ENCODE measurements at places on chromosomes 12 and 14.

- DNase-seq, result peak; percentile 45
These were observed 1.6 kb downstream of the SIX4 start for GRCh38 chr14:60722357-60723115.

GRCh38 chr14:34203251-34203722 lies 252.4 kb upstream of the EGLN3 start:
- DNase-seq, result no peak

GRCh38 chr12:6943389-6943721 lies 261 bp upstream of the RNU7-1 start:
- DNase-seq, result peak; percentile 96

- DNase-seq, result no peak
These were observed 540.1 kb downstream of the VRK1 start for GRCh38 chr14:97337267-97337666.

DNA sequence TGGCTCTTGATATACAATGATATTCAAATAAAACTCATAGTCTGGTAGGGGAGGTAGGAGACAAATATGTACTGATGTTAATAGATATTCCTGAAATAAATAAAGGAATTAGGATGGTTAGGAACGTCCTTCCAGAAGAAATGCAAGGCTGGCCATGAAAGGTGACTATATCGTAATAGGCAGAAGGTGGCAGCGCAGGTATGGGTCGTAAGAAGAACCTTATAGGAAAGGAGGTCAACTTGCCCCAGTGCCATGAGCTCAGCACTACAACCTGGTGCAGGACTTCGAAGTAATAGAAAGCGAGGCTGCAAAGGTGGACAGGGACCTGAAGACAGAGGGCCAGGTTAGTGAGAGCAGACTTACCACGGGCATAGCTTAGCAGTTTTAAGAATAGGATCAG lies 55.3 kb upstream of the FGD4 start:
- DNase-seq, result no peak

GRCh38 chr12:52413782-52414345 lies 7.7 kb upstream of the KRT82 start:
- no peak for DNase-seq

DNA sequence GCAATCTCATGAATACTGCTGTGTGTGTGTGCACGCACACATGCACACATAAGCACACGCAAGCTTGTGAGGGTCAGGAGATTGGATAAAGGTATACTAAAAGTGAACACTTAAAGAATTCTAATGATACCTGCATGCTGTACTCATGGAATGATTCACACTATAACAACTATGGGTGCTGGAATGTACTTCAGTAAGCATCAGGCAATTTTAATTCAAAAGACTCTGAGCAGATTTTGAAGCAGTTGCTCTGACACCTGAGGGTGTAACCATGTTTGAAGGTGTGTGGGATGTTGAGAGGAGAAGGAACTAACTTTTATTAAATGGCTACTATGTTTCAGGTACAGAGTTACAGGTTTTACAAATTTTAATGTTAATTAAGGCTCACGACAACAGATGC lies 61.6 kb downstream of the GARIN6 start:
- no peak for DNase-seq

DNA sequence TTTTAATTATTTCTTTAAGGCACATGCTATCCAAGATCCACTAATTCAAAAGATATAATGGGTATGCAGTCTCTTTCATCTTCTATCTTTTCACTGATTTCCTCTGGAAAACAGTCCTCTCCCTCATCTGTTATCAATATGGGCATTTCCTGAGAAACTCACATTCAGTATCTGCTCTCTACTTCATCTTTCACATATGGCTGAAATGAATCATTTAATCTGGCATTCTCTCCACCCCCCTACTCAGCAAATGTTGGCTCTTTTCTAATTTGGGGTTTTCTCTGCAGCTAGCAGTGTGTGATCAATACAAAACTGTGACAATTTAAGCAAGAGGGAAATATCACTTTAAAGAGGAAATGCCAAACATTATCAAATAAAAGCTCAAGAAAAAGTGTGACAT lies 157.1 kb upstream of the TMTC1 start:
- DNase-seq, result no peak

GRCh38 chr12:25388183-25388582 lies 137.5 kb upstream of the KRAS start:
- DNase-seq, result no peak

DNA sequence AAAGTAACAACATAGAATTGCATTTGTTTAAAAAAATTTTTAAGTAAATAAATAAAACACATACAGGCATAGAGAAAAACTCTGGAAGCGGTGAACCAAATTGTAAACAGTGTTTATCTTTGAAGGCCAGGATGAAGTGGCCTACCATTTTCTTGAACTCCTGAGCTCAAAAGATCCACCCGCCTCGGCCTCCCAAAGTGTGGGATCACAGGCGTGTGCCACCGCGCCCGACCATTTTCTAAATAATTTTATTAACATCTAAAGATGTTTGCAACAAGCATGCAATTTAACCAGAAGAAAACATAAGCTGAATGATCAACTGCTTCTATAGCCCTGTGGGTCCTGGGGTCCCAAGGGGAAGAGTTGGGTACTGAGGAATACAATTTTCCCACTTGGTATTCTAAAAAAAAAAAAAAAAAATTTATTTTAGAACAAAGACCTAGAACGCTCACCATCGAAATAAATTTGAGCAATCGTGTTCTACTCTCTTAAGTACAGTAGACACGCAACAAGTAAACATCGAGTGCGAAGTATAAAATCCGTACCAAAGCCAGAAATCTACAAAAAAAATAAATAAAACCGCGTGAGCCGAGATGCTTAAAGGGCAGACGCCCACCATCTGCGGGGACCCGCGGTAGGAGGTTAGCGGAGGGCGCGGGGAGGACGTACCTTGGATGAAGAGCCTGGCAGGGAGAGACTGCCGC lies 484 bp downstream of the MIS18BP1 start:
- peak; percentile 36 for DNase-seq

DNA sequence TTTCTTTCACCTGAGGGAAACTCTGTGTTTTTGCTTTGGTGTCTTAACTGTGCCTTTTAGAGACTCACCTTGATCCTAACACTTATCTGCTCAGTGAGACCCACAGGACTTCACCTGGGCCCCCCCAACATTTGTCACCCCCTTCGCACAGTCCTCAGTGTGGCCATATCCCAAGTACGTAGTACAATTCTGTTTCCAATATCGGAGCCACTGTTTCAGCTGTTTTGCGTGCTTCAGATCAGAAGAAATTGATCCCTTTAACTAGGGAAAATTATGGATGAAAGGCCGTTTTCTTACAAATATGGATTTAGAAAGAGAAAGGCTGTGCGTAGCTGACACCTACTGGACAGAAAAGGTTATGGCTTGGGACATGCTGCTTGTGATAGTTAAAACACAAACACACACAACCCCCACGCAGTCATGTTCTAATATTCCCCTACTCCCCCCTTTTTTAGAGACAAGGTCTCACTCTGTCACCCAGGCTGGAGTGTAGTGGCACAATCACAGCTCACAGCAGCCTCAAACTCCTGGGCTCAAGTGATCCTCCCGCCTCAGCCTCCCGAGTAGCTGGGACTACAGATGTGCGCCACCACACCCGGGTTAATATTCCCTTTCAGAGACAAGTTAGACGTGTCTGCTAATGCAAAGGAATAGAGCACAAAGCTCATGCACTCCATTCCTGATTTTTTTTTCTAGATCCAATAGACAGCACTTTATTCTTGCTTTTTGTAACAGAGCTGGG lies 3.6 kb upstream of the SLC7A8 start:
- DNase-seq, result peak; percentile 55

- no peak for DNase-seq
These were observed 513.0 kb downstream of the TMEM121 start for GRCh38 chr14:106039400-106039799.

DNA sequence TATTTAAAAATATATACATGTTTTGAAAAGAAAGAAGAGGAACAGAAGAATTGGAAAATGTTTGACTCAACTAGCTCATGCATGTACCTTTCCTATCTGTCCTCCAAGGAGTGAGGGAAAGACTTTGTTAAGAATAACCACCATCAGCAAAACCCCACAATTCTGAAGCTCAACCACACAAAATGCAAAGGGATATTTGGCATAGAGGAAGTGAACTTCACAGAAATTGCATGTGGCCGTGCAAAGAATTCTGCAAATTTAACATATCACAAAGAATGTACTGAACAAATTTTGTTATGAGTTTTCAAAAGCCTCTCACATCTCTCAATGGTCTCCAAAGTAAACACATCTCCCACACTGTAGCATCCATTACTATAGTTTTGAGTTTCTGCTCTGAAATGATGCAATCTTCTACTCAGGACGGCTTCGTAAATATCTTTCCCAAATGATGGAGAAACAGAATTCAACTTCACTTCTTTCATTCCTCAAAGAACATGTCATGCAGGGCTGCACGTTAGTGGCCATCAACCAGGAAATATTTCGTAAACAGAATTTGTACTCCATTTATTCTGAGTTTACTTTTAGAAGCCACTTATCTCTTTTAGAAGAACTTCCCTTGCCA lies 17.6 kb downstream of the DUSP6 start:
- DNase-seq, result no peak

GRCh38 chr12:60010486-60010885 lies 414.7 kb downstream of the SLC16A7 start:
- no peak for DNase-seq

DNA sequence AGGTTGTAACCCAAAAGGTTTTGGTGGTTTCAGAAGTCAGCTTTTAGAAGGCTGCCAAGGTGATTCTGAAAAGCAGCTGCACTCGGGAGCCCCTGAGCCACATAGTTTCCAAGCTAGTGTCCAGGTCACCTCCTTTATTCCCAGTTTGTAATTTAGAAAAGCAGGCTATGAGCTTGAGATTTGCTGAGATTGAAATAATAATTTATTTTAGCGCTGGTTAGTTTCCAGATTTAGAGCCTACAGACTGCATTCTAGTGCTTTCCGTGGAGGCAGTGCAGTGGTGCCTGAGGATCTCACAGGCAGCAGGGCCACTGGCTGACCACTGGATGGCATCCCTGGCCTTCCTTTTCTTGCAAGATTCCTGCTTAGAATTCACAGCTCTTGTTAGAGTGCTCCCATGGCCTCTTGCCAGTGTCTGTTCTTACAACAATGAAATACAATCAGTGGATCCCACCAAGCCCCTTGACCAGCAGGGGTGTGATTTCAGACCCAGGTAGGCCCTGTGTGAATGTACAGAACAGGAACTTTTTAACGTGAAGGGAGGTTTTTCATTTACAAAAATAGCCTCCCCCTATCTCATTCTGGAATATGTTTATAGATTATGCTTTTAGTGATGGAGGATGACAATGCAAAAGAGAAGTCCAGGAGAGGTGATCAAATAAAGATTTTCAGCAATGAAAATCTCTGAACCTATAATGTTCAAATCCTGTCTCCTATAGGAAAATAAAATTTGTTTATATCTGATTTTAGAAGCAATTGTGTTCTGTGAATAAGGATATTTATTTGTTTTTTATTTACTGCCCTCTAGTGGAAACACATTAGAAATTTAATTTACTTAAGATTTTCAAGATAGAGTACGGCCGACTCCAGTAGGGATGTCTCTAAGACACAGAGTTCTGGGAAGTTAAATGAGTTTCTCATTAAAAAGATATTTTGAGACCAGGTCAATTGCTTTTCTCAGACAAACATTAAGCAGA lies 362.1 kb upstream of the STXBP6 start:
- DNase-seq, result peak; percentile 10

All from ACHN (cell line).